ENCODE measurements at places on chromosomes 16 and 17.
A peak's percentile ranks its signal among the peaks of the same experiment; 100 is the strongest.

- no peak for DNase-seq
Observed at GRCh38 chr17:35679007-35679682, 52.3 kb upstream of the RASL10B start.

- DNase-seq, result no peak
Observed at GRCh38 chr17:39487946-39488345, 26.7 kb downstream of the CDK12 start.

GRCh38 chr17:20992416-20992815 lies 50.4 kb downstream of the USP22 start:
- DNase-seq, result no peak

DNA sequence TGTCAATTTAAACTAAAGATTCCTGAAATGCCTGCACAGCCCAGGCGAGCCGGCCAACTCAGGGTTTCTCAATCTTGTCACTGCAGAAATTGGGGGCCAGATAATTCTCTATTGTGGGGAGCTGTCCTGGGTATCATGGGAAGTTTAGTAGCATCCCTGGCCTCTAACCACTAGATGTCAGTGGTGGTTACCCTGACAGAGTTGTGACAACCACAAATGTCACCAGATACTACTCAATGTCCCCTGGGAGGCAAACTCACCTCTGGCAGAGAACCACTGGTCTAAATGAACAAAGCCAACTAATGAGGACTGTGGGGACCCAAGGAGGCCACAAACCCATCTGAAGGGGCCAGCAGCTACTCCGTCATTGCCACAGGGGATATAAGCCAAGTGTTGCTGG lies 90.9 kb downstream of the MYH11 start:
- DNase-seq, result peak; percentile 7

GRCh38 chr17:1241929-1242328 lies 28.3 kb upstream of the BHLHA9 start:
- DNase-seq, result no peak

- no peak for DNase-seq
Observed at GRCh38 chr16:86576591-86577313, 1.6 kb upstream of the FOXL1 start.

DNA sequence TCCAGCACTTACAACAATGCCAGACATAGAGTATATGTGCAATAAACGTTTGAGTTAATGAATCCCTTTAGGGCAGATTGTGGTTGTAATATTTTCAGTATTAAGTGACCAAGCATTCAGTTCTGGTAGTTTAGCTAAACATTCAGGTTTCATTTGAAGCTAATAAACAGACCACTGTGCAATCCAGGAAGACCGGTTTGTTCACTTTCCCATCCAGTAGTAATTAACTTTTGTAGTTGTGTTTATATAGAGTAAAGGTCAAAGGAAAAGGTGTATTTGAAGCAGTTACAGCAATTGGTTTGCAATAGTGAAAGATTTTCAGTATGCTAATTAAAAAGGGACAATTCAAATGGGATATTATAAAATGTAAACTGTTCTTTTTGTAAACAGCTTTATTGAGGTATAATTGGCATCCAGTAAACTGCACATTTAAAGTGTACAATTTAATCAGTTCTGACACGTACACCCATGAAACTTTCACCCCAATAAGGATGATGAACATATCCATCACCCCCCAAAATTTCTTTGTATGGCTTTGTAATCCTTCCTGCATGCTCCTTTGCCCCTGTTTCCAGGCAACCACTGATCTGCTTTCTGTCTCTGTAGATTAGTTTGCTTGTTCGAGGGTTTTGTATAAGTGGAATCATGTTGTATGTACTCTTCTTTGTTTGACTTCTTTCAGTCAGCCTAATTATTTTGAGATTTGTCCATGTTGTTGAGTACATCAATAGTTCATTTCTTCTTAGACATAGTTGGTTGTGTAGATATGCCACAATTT lies 26.3 kb downstream of the MRTFB start:
- no peak for DNase-seq

DNA sequence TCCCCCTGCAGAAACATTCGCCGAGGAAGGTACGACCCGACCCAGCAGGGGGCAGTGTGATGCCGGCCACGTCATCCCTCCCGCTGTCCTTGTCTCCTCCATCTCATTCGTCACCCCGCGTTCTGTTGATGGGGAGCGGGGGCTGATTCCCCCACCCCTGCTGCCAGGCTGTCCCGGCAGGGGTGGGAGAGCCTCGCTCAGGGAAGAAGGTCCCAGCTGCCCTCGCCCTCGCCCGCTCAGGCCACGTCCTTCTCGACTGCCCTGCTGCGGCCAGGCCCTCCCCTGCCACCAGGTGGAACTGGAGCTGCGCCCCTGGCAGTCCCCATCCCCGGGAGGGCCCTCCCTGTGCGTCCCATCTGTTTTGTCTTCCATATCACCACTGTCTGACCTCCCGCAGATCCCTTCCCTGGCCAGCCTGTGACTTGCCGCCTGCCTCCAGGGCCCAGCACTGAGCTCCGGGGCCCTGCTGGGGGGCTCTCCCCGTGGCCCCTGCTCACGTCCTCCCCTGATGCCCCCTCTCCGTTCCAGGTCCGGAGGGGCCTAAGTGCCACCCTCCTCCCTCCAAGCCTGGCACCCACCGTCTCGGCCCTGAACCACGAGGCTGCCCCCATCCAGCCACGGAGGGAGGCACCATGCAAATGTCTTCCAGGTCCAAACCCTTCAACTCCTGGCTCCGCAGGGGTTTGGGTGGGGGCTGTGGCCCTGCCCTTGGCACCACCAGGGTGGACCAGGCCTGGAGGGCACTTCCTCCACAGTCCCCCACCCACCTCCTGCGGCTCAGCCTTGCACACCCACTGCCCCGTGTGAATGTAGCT lies 20.6 kb downstream of the ADAM11 start:
- peak; percentile 75 for DNase-seq

GRCh38 chr16:17467923-17468540 lies 2.7 kb downstream of the XYLT1 start:
- no peak for DNase-seq

DNA sequence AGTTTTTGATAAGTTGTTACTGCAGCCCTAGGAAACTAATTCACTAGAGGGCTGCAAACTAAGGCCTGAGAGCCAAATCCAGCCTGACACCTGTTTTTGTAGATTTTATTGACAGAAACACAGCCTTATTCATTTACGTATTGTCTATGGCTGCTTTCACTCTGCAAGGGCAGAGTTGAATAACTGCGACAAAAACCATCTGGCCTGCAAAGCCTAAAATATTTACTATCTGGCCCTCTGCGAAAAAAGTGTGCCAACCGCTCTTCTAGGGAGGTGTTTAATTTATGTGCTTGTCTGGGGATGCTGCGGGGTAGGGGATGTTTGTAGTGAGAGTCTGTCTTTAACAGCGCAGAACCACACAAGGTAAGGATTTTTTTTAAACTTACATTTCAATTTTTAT lies 165.0 kb upstream of the RBFOX1 start:
- DNase-seq, result no peak

- DNase-seq, result no peak
Observed at GRCh38 chr17:81016575-81016974, 18.4 kb upstream of the BAIAP2 start.

DNA sequence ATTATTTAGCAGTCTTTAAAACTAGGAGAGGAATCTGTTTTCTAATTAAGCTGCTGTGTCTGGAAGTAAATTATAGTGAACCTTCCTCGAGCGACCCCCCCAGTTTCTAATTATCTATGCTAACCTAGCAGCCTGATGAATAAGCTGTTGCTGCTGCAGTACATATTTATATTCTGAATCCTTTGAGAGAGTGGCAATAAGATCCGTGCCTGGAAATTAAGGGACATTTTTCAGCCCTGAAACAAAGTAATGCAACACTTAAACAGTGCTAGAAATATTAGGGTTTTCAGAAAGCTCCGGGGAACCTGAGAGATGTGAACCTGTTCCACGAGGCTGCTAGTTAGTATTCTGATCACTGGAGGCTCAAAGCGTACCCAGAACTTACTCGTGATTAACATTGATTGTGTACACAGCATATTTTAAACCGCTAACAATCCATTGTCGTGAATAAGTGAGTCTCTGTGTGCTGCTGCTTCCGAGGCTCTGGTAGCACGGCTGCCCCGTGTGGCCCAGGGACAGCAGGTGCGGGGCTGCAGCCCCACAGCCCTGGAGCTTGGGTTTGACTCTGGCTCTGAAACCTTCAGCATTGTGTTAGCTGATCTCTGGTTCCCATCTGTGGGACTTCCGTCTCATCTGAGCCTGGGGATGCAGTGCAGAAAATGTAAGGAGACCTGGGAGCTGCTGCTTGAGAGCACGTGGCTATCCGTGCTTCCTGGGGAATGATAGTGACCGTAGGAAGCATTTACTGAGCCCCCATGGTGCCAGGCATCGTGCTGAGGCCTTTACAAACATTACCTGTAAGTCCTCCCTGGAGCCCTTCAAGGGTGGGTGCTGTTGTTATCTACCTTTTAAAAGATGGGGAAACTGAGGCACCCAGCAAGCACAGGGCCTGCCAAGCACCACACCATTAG lies 190.9 kb upstream of the CHMP6 start:
- no peak for DNase-seq

- no peak for DNase-seq
Observed at GRCh38 chr17:65359016-65359415, 202.4 kb downstream of the AXIN2 start.

DNA sequence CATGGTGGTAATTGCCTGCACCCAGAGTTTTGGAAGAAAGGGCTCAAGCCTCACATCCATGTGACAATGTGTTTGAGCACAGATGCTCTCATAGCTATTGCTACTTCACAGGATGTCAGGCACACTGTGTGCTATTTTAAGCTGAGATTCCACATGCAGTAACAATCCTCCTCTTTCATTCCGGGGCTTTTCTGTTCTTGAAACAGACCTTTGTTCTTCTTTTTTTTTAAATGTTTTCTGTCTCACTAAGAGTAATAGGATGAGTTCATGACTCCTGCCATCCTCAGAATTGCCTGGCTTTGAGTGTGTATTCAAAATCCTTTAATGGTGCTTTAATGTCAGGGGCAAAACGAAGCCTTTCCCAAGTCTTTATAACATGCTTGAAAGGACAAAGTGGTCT lies 198.9 kb downstream of the ABCC12 start:
- no peak for DNase-seq

GRCh38 chr17:17536702-17537101 lies 40.5 kb upstream of the RASD1 start:
- DNase-seq, result no peak

- DNase-seq, result peak; percentile 73
Observed at GRCh38 chr17:78129351-78130089, 965 bp upstream of the TMC6 start.

GRCh38 chr17:74429604-74430384 lies 2.1 kb upstream of the GPRC5C start:
- DNase-seq, result no peak

GRCh38 chr17:59783221-59784047 lies 76.0 kb downstream of the VMP1 start:
- no peak for DNase-seq

GRCh38 chr16:87918338-87918737 lies 18.0 kb downstream of the CA5A start:
- no peak for DNase-seq

DNA sequence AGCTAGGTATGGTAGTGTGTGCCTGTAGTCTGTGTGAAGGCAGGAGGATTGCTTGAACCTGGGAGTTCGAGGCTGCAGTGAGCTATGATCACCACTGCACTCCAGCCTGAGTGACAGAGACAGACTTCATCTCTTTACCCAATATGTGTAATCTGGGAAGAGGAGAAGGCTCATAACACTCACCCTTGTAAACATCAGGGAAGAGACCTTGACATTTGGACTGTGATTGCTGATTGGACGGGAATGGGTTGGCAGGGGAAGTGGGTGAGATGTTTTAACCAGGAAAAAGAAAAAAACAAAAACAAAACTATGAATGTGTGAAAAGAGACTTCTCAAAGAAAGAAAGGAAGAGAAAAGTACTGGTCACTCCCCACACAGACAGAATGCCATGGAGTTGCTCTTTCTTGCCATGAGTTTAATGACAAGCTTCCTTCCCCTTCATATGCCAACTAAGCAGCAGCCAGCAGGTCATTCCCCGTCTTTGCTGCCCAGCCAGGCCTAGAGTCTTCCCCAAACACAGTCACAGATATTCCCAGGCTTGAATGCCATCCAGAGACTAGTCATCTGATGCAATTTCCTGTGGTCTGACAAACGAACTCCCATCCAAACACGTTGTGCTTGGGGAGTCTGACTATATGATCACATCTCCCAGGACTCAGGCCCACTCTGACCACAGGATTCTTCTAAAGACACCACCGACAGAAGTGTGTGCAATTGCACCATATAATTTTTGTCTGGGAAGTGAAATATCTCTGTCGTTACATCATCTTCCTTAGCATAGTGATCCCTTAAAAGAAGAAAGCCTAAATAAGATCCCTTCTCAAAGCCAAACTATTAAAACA lies 3.6 kb upstream of the XAF1 start:
- DNase-seq, result no peak

- no peak for DNase-seq
Observed at GRCh38 chr16:55912022-55912421, 36.8 kb upstream of the CES5A start.

GRCh38 chr16:79823639-79824038 lies 223.1 kb upstream of the MAF start:
- DNase-seq, result no peak

GRCh38 chr16:21943571-21943970 lies 9.6 kb upstream of the UQCRC2 start:
- DNase-seq, result no peak

DNA sequence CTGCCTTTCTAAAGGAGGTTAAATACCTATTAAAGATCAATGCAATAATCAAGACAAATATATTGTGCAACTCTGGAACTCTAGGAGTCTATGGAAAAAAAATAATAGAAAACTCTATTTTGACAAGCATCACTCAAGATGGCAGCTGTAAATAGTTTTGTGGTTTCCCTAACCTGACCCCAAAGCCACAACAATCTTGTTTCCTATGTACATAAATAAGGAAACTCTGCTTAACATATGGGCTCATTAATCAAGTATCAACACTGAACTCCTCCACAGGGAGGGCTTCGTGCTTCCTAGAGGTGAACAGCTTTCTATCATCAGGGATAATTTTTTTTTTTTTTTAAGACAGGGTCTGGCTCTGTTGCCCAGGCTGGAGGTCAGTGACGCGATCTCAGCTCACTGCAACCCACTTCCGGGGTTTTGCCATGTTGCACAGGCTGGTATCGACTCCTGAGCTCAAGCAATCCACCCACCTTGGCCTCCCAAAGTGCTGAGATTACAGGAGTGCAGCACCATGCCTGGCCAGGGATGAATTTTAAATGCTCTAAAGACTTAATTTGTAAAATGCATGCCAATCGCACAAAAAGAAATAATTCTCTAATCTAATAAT lies 42.5 kb downstream of the ARHGAP17 start:
- DNase-seq, result no peak

DNA sequence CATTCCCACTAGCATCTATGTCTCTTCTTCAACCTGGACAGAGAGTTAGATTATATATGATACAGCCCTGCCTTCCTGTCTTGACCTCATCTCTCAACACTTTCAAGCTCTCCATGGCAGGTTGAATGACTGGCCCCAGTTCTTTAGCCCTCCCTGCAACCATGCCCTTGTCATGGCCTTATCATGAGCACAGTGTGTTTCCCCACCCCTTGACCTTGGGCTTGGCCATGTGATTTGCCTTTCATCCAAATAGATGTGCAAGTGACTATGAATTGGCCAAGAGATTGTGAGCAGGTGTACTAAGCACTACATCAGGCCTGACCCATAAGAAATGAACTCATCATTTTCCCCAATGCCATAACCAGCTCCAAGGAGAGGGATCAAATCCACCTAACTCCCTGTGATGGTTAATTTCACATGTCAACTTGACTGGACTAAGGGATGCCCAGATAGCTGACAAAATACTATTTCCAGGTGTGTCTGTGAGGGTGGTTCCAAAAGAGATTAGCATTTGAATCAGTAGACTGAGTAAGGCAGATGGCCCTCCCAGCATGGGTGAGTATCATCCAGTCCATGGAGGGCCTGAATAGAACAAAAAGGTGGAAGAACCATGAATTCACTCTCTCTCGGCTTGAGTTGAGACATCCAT lies 97.4 kb downstream of the SLC39A11 start:
- no peak for DNase-seq
